ENCODE measurements at places on chromosomes 5 and 9. TPM values are rescaled to one million over a fixed set of nuclear protein-coding genes. Genes with fewer than 3 reads are reported as not detected.

Gene ANKRD18B
- not detected for total RNA-seq

Gene IFNA2
- total RNA-seq: not detected

Gene BARHL1
- not detected for total RNA-seq

Gene MAMDC2
- total RNA-seq: 2.7 TPM

Gene ZNF454
- 2.8 TPM for total RNA-seq

Gene SPINK6
- total RNA-seq: not detected

Gene TEX48
- total RNA-seq: not detected

Gene CDH6
- 11.9 TPM for total RNA-seq

Gene SCGB3A2
- total RNA-seq: not detected

Gene PTGR1
- total RNA-seq: 37.2 TPM

Gene DOLPP1
- total RNA-seq: 5.1 TPM

Gene SEMA5A
- 69.7 TPM for total RNA-seq

All from smooth muscle cell of the coronary artery (primary cell).